ENCODE measurements at places on chromosomes 2 and 18.

DNA sequence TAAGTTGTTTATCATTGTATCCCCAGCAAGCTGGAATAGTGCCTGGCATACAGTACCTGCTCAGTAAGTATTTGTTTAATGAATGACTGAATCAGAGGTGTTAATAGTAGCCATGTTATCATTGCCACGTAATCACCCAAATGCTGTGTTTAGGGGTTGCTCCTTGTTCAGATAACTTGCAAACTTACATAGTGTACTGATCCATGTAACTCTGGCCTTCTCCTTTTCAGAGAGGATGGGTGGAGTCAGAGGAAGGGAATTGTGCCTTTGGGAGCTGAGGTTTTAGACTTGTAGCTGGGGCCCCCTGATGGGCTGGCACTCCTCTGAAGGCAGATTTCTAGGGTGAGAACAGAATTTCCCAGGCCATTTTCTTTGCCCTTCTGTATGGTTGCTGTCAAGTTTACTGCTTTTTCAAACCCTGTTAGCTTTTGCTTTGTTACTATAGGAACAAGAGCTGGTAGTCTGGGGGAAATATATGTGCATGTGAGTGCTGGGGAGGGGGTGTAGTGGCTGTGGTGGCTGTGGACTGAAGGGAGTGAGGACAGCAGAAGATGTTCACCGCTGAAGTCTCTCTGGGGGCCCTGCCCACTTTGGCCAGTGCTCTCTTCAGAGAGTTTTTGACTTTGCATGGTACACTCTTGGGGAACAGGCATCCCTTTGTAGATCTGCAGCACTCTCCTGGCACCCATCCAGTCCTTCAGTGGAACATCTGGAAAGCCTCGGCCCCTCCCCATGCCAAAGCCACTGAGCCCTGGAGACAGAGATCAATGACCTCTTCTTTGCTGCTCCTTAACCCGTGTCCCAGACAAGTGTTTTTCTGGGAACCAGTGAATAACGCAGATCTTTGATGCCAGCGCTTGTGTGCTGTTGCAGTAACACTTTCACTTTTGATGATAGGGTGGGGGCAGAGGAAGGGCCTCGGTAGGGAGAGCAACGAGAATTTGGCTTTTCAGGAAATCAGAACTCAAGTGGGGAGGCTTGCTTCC, 209.0 kb downstream of the PRKCE start:
- no peak for DNase-seq

DNA sequence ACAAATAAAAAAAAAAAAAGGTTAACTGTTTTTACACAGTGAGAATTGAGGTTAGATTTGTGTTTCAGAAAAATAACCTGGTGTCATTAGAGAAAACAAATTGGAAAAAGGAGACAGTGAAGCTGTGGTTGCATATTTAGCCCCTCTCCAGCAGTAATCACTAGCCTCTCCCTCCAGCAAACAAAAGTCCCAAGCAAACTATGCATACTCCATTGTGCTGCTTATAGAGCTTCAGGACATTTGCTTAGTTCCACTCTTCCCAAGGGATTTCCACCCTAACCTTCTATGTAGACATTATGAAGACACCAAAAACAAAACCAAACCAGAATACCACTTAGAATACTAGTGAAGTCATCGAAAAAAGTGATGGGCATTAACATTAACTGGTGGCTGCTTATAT, 534.2 kb upstream of the CDH2 start:
- DNase-seq, result no peak

GRCh38 chr2:166343467-166343866, 32.3 kb downstream of the SCN9A start:
- DNase-seq, result no peak

- no peak for DNase-seq
Observed at GRCh38 chr2:14751581-14751980, 119.1 kb downstream of the LRATD1 start.

GRCh38 chr2:164485541-164485940, 135.7 kb downstream of the GRB14 start:
- no peak for DNase-seq

DNA sequence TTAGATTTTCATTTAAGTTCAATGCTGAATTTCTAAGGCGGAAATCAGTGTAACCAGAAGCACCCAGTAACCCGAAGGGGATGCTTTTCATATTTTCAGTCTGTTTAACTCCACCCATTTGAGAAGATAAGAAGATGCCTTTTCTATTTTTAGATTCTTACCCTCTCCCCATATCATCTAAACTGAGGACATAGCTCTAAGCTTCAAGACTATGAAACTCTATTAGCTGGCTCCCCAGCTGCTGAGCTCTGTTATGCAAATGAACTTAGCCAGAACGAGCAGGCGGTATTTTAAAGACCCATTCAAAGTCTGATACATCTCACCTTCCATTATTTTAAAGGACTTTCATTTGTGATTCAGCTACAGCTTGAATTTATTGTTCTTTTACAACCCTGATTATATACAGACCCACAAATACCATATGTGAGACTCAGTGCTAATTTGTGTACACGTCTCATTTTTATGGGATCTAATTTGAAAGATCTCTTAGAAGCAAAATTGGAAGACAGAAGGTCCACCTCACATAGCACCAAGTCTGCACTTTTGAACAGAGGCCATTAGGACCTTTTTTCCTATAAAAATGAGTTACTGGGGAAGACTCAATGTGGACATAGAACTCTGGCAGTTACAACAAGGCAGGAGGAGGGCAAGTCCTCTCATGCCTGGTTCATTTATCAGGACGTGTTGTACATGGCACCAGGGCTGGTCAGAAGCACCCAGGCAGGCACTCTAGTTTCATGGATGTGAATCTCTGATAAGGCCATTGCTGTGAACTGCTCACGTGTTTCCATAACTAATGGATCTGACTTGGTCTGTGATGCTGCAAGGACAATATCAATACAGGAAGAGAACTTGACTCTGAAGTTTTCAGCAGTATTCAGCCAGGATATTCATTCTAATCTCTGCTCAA, 16.3 kb downstream of the CDC42EP3 start:
- no peak for DNase-seq

GRCh38 chr2:45616658-45617411, 5.8 kb upstream of the SRBD1 start:
- no peak for DNase-seq

DNA sequence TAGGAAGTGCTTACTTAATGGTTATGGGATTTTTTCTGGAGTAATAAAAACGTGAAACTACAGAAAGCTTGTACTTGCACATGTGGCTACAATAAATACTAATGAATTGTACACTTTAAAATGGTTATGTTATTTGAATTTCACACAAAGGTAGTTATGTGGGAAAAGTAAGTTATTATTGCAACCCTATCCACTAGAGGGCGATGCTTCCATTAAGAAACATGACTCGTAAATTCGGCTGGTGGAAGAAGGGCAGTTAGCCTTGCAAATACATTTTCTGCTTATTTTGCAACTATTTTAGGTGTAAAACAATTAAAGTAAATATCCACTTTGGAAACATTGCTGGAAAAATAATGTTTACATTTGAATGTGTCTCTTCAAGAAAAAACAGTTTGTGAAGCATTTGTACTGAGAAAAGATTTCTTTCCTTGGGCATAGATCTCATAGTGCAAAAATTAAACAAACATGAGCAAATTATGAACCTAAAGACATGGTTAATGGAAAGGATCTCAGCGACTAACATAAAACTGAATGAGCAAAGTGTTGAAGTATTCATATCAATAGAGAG, 68.1 kb upstream of the CSRNP3 start:
- DNase-seq, result no peak

DNA sequence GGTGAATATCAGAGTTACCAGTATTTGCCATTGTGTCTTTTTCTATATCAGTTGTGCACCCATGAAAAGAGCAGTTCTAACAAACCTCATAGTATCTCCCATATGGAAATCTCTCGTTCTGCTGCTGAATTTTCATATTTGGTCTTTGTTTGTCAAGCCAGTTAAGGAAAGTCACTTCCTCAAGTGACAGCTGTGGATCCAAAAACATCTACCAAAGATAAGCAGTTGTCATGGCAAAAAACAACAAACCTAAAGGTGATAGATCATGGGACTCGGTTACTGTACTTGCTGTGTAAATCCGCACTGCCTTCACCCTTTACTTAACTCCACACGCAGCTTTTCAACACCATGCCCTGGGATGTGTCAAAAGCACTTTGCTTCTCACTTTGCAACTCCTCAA, 17.3 kb downstream of the BMP10 start:
- no peak for DNase-seq

DNA sequence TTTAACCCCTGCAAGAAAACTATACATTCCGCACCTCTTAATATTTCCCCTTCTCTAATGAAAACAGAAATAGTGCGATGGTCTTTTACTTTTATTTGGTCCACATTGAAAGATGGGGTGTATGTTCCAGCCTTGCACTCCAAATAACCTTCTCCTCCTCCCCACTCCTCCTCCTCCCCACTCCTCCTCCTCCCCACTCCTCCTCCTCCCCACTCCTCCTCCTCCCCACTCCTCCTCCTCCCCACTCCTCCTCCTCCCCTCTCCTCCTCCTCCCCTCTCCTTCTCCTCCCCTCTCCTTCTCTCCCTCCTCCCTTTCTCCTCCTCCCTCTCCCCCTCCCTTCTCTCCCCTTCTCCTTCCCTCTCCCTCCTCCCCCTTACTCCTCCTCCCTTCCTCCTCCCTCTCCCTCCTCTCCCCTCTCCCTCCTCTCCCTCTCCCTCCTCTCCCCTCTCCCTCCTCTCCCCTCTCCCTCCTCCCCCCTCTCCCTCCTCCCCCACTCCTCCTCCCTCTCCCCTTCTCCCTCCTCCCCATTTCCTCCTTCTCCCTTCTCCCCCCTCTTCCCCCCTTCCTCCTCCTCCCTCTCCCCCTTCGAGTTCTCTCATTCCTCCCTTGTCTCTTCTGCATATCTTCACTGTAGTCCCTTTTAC, 70.4 kb downstream of the ZNF532 start:
- DNase-seq, result no peak

- DNase-seq, result no peak
Observed at GRCh38 chr18:46590103-46590502, 66.9 kb downstream of the LOXHD1 start.

GRCh38 chr18:48861181-48861708, 89.5 kb downstream of the SMAD7 start:
- no peak for DNase-seq

DNA sequence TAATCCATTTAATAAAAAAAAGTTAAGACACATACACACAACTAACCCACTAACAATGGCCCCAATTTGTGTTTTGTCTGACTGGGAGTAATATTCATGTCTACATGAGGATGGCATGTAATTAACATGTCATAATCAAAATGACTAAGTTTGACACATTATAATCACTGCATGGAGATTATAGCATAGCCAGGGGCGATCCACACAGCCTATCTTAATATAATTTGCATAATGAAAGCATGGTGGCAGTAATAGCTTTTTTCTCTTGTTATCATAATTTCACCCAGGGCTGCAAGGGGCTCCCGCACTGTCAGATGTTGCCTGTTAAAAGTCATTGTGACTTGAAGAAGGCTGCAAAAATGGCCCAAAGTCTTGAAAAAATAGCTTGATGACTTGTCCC, 243.7 kb downstream of the SMAD2 start:
- DNase-seq, result no peak

GRCh38 chr2:222604749-222605515, 51.0 kb downstream of the FARSB start:
- DNase-seq, result no peak

- DNase-seq, result no peak
Observed at GRCh38 chr2:230684270-230685168, 28.1 kb upstream of the CAB39 start.

DNA sequence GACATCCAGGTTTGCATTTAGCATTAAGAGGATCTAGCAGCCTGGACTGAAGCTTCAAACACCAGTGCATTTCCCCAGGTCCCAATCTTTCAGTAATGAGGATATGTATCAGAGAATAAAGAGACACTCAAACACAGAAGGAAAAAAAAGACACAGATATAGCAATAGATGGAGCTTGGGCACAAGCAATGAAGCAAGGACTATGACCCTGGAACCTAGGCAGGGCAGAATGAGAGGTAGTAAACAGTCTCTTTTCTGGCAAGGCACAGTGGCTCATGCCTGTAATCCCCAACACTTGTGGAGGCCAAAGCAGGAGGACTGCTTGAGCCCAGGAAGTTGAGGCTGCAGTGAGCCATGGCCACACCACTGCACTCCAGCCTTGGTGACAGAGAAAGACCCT, 80.7 kb upstream of the HNRNPA3 start:
- DNase-seq, result no peak

GRCh38 chr2:119455066-119455718, 23.5 kb downstream of the TMEM37 start:
- DNase-seq, result no peak

- no peak for DNase-seq
Observed at GRCh38 chr18:13376298-13376840, 157.8 kb downstream of the LDLRAD4 start.

GRCh38 chr2:197196541-197197180, 113.9 kb downstream of the ANKRD44 start:
- no peak for DNase-seq

DNA sequence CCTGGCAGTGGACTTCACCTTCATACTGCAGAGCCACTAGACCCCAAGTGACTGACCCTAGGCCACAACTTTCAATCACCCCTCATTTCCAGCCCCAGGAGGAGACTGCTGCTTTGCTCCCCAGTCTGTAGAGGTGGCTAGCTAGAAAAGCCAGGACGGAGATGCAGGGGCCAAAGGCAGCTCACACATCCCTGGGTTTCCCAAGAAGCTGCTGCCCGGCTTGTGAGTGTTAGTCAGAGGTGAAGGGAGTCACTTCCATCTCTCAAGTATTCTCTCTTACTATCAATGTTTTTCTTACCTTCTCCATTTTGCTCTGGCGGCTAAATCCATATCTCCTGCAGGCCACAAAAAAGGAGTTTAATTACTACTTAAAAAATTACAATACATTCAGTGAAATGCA, 36.2 kb downstream of the CCDC93 start:
- DNase-seq, result no peak

- no peak for DNase-seq
Observed at GRCh38 chr2:112848833-112849232, 12.3 kb upstream of the IL1B start.

GRCh38 chr18:45464619-45465018, 150.7 kb upstream of the SLC14A2 start:
- DNase-seq, result no peak

GRCh38 chr2:167114018-167114417, 225.7 kb downstream of the XIRP2 start:
- DNase-seq, result no peak

DNA sequence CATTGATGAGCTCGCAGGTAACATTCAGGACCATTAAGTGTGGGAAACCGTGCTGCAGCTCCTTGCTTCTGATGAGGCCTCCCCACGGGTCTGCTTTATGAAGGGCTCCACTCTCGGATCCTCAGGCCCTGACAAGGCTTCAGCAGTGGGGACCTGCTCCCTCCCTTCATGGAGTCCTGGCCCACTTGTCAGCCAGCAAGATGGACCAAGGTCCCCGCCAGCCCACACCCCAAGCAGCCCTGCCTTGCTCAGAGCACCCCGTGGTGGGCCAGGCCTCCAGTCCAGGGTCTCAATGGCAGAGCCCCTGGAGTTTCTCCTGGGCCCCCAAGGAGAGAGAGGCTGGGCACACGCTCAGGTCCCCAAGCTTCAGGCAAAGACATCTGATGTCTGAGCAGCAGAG, 41.5 kb downstream of the CROCC2 start:
- no peak for DNase-seq

- DNase-seq, result no peak
Observed at GRCh38 chr2:238568455-238569440, 142.0 kb downstream of the ASB1 start.

Measured in stimulated activated CD4-positive, alpha-beta T cell treated with anti-CD3 and anti-CD28 coated beads, Interleukin-15, amount 100 ng/mL, for 1 hour (primary cell).